Caco-2 (cell line): ENCODE measurements at places on chromosomes 3 and 15. TPM values are rescaled to one million over a fixed set of nuclear protein-coding genes. Genes with fewer than 3 reads are reported as not detected.

DNA sequence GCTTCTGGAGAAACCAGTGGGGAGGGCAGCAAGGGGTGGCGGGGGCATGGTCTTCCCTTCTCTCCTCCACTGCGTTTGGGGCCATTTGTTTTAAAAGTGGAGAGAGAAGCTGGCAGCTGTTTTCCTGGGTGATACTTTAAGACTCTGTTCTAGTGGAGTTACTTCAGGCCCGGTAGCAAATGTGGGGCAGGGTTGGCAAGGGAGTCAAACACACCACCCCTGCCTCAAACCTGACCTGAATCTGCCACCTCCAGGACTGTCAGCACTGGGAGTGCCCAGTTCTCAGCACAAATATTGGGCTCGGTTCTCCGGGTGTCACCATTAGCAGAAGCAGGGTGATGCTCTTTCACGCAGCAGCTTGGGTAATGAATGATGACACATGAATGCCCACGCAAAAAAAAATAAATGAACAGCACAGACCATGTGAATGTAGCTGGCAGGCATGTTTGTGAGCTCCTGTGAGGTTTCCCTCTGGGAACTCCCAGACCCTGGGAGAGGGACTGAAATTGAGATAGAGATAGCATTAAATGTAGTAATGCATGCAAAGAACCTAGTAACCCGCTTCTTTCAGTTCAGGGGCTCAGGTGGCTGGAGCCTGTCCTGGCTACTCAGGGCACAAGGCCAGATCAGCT lies 424.0 kb downstream of the MCTP2 start:
- no peak for DNase-seq

GRCh38 chr3:52779837-52780585 lies 2.6 kb downstream of the ITIH1 start:
- DNase-seq: no peak

- DNase-seq: no peak
Observed at GRCh38 chr3:172448661-172449465, 607 bp upstream of the GHSR start.

DNA sequence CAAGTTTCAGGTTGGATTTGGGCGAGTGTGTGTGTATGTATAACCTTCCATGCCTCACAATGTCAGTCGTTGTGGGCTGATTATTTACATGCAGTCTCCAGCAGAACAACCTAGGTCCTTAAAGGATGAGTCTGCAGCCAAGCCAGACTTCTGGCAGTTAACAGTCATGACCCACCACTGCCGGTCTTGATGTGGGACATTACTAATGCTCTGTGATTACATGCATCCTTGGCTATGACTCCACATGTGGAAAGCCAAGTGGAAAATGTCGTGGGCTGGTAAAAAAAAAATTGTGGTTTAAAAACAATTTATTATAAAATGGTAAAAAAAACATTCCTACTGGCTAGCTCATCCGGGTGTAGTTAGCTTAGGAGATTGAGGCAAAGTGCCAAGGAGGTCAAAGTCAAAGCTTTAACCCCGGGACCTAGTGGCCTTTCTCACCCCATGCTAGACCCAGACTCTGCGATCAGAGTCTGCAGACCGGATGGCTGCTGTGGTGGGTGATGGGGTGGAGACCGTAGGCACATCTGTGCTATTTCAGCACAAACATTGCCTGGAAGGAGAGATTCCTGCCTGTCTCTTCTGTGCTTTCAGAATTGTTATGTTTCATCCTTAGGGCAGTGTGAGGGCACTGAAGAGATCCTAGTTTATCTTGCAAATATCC lies 6.8 kb downstream of the RARRES1 start:
- DNase-seq: no peak

DNA sequence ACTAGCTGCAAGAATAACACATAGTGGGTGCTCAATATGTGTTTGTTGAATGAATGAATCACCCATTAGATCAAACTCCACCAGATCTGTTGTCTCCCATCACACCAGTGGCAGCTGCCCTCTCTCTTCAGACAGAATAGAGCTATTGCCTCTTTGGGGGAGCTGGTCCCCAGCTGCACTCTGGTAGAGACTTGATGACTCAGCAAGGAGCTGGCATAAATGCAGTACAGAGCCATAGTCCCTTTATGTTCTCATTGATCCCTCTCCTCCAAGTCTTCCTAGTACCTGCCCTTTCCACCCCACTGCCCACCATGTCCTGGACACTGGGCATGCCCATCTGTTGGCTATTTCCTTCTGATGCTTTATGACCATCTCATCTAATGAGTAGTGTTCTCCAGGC lies 361.9 kb downstream of the LRTM1 start:
- DNase-seq: no peak

- no peak for DNase-seq
Observed at GRCh38 chr15:70195587-70196305, 98.0 kb upstream of the TLE3 start.

DNA sequence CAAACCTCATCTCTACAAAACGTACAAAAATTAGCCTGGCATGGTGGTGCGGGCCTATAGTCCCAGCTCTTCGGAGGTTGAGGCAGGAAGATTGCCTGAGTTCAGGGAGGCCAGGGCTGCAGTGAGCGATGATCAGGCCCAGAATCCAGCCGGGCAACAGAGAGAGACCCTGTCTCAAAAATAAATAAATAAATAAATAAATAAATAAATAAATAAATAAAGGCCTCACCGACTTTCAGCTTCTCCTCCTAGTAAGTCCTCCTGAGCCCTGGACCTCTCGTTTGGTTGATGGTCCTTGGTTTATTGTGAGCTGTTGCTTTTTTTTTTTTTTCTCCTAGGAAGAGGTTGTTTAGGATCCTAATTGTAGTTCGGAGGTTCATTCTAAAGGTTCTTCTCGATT lies 25.1 kb downstream of the WDR73 start:
- DNase-seq: no peak

DNA sequence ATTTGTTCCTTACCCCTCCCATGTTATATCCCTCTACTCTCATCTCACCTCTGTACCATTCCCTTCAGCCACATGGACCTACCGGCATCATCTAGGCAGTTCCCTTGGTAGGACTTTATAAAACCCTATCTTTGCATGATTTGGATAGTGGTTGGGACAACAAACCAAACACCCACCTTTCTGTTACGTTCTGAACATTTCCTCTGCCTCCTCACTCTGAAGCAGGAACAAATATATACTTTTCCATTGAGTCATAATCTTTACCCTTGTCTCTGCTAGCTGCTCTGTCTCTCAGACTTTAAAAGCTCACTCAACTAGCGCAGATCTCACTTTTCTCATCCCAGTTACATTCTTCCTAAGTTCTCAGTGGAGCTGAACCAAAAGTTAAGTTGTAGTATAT lies 17.8 kb downstream of the UBXN7 start:
- no peak for DNase-seq

- peak; percentile 83 for DNase-seq
Observed at GRCh38 chr3:96813134-96813819, 1.1 kb upstream of the EPHA6 start.

DNA sequence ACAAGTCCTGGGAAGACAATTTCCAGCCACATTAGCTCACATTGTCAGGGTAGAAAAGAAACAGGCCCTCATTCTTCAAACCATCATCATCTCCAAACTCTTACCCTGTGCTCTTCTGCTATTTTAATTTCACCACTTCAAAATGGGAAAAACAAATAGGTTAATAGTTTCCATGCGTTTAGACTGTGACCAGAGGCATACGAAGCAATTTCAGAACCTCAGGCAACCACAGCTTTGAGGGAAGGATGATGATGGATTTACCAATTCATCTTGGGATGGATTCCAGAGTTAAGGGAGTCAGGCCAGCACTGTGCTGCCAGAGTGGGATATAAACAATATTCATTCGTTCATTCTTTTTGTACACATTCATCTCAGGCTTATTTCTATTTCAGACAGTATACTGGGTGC lies 307.8 kb upstream of the TPRG1 start:
- no peak for DNase-seq

DNA sequence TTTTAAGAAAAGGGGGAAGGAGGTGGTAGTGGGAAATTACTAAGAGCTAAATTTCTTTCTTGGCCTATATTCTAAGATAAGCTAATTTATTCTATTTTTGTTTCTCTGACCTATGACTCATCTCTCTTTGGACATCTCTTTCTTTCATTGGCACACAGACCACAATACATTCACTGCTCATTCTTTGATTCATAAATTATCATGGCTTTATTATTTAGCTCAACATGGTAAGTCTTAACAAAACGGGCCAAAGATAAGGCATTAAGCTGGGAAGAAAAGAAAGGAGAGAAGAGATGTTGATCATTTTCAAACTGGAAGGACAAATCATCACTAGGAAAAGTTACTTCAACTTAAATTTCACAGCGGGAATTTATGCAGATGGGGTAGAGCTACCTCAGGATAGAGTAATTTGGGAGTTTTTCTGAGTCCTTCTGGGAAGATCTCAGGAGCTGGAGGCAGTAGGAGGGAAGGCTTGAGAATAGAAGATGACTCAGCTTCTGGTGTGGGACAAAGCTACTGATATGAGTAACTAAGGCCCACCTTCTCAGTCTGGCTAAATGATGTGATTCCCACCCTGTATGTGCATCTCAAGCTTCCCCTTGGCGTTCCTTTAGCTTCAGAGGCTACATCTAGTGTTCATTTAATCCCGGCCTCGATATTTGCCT lies 7.5 kb upstream of the ALCAM start:
- no peak for DNase-seq

- no peak for DNase-seq
Observed at GRCh38 chr3:98826126-98826525, 63.0 kb downstream of the ST3GAL6 start.

- DNase-seq: no peak
Observed at GRCh38 chr15:38588672-38589071, 24.1 kb upstream of the RASGRP1 start.

DNA sequence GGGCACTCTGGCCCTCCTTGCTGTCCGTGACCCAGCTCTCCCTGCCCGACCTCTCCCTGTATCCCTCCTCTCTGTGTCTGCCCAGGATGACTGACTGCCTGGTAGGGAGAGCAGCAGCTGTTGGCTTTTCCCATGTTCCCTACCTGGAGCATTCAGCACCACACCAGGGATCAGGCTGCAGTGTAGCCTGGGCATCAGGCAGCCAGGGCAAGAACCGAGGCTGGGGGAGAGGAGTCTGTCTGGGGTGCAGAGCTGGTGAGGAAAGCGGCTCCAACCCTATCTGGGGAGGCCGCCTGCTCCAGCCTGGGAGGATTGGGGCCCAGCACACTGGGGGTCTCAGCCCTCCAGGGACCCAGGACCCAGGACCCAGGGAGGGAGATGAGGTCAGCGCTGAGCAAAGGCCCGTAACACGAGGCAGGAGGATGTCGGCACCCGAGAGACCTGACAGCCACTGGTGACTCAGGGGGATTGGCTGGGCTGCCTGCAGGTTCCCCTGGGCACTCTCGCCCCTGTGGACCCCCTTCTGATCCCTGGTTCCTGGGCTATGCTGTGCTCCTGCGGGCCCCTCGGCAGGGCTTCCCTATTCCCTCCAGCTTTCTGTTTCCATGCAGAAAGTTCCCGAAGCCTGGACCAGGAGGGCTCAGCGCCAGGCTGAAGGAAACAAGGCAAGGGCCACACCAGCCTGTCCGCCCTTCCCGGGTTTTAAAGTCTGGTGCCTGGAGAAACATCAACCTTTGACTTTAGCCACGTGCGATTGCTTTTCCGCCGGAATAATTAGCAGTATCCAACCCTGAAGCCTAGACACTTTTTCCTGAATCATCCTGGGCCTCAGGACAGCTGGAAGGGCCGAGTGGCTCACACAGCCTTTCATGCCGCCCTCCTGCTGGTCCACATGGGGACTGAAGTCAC lies 128.2 kb upstream of the MEF2A start:
- DNase-seq: no peak

GRCh38 chr15:64017082-64017588 lies 29.1 kb downstream of the DAPK2 start:
- no peak for DNase-seq

GRCh38 chr3:167783781-167784180 lies 48.3 kb downstream of the SERPINI1 start:
- DNase-seq: no peak

The BHLHE40 gene
- total RNA-seq: 8.5 and 8.7 TPM in 2 replicates

The RAD51 gene
- 37.8 and 47.0 TPM in 2 replicates for total RNA-seq

The XCR1 gene
- not detected in 2 replicates for total RNA-seq

The MTFMT gene
- total RNA-seq: 24.7 and 29.9 TPM in 2 replicates

The CCR8 gene
- not detected in 2 replicates for total RNA-seq

The ITIH3 gene
- 0.23 and 0.27 TPM in 2 replicates for total RNA-seq
